ENCODE measurements at places on chromosomes 1 and 21. TPM values are rescaled to one million over a fixed set of nuclear protein-coding genes. Genes with fewer than 3 reads are reported as not detected.

- DNase-seq, result peak; percentile 54
- H3K27me3 ChIP-seq, result peaks cover 3% of the 10 kb centered on the region
- H3K36me3 ChIP-seq, result no peaks in the 10 kb centered on the region
- no peaks in the 10 kb centered on the region for H3K4me1 ChIP-seq
- no peak overlapping the region for H3K4me3 ChIP-seq
Measured at GRCh38 chr1:9278585-9279153, 14.0 kb upstream of the SPSB1 start.

DNA sequence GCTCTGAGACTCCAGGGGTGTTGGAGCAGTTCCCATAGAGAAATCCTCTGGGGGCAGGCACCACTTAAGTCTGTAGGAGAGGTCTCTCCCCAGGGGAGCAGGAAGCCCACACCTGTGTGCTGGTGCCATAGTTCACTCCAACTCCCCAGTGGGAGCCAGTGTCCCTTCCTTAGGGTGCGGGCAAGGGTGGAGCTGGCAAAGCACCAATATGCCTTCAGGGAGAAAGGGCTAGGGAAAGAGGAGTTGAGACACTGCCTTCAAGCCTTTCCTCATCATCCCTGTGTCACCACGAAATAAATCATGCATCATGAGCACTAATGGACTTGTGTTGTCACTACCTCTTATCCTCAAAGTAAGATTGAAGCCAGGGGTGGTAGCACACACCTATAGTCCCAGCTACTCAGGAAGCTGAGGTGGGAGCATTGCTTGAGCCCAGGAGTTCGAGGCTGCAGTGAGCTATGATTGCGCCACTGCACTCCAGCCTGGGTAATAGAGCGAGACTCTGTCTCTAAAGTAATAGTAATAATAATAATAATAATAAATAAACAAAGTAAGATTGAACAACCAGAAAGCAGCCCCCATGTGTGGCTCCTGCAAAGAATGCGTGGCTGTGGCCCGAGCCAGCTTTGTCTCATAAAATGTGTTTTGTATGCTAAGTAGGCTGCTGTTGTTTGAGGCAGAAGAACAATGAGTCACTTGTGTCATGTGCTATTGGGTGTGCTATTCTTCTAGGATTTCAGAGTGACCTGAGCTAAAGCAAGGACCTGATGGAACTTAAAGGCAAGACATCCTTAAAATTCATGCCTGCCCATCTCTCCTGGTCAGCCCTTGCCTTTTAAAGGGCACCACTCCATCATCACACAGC, 6.7 kb upstream of the TIE1 start:
- no peaks in the 10 kb centered on the region for H3K27me3 ChIP-seq
- H3K27ac ChIP-seq, result peak overlapping the region; percentile 73
- no peaks in the 10 kb centered on the region for H3K36me3 ChIP-seq
- H3K4me3 ChIP-seq, result no peak overlapping the region
- DNase-seq, result no peak

DNA sequence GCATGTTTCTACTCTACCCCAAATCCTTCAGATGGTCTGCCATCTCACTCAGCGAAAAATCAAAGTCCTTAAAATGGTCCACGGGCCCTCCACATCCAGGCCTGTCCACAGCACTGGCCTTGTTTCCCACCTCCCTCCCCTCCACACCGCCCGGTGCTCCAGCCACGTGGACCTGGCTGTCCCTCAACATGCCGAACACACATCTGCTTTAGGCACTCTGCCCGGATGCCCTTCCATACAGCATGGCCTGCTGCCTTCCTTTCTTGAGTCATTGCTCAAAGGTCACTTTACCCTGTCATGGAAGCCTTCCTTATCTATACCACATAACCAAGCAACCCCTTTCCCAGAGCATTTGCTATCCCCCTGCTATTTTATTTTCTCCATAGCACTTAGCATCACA, 143.0 kb downstream of the DNM3 start:
- H3K4me1 ChIP-seq, result peaks cover 8% of the 10 kb centered on the region
- H3K36me3 ChIP-seq, result no peaks in the 10 kb centered on the region
- H3K4me3 ChIP-seq, result no peak overlapping the region
- H3K27ac ChIP-seq, result no peak overlapping the region
- no peaks in the 10 kb centered on the region for H3K27me3 ChIP-seq
- DNase-seq, result peak; percentile 26

The PPFIA4 gene
- 15.4 TPM for total RNA-seq

DNA sequence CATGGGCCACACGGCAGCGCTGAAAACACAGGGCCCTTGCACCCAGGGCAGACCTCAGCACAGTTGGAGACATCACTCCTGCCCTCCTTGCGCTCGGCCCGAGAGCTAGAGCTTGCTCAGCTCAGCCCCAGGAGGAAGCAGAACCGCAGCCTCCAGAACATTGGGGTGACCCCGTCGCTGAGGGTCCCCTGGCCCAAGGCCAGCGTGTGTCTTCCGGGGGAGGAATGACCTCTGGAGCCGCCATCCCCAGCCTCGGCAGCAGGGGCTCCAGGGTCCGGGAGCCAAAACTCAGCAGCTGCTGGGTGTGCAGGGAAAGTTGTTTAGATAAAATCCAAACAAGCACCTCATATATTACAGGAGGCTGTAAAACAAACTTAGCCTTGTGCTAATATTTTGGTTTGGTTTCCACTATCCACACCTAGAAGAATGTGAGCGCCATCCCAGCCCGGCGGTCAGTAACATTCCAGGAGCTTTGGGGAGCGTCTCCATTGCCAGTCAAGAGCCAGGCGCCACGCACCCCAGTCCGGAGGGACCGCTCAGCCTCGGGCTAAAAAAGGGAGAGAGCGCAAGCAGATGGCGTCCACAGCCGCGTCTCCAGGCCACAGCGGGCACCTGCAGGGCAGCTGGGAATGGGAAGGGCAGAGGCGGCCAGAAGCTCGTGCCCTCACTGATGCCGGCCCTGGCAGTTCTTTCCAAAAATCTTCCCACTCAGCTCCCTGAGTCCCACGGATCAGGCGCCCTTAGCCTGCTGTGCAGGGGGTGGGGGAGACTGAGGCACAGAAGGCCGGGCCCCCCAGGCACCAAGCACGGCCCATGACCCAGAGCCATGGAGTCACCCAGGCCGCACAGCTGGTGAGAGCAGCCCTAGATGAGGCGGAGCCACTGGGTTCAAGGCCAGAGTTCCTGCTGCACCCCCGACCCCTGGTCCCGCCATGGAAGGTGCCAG, 52.0 kb downstream of the SLX9 start:
- peaks cover 3% of the 10 kb centered on the region for H3K4me1 ChIP-seq
- H3K4me3 ChIP-seq, result no peak overlapping the region
- H3K27me3 ChIP-seq, result no peaks in the 10 kb centered on the region
- no peaks in the 10 kb centered on the region for H3K36me3 ChIP-seq

- no peak overlapping the region for H3K4me3 ChIP-seq
- no peak overlapping the region for H3K27ac ChIP-seq
- no peaks in the 10 kb centered on the region for H3K27me3 ChIP-seq
- peaks cover 5% of the 10 kb centered on the region for H3K4me1 ChIP-seq
- H3K36me3 ChIP-seq, result no peaks in the 10 kb centered on the region
Measured at GRCh38 chr1:197692965-197693364, 82.3 kb downstream of the DENND1B start.

DNA sequence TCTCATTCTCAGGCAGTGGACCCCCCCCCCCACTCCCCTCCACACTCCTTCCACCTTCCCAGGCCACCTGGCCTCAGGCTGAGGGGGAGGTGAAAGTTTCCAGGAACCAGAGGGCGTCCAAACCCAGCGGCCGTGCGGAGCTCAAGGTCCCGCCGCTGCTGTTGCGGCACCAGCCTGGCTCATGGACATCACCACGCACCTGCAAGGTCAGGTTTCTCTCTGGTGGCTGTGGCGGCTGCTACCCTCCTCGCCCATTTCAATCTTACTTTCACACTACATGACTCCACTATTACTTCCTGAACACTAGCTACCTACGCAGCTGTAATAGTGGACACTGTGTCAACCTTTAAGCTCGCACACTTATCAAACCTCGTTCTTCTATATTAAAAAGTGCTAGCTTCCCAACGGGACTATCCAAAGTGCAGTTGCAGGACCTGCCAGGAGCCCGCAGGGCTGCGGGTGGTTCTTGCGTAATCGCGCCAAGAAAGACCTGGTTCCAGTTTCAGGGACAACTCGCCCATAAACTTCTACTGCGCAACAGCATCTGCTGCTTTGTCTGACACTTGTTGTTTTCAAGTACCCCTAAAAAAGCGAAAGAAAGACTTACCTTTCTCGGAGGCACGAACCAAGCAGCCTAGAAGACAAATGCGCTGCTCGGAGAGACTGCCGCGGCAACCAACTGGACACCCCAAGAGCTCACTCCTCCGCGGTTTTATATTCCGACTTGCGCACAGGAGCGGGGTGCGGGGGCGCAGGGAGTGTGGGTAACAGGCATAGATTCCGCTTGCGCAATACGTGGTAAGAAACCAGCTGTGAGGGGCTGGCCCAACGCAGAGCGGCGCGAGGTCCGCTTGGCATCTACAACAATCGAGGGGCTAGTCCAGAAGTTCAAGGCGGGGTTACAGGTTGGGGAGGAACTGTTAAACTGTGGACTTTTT, at the start of gene DIRAS3:
DIRAS3 (minus strand) TSS at position 687 of the 938 bp plus-strand sequence. CDS start 3,330 bp downstream, outside the sequence.
- DNase-seq, result no peak
- H3K36me3 ChIP-seq, result no peaks in the 10 kb centered on the region
- H3K4me3 ChIP-seq, result peak within 1 kb of the TSS; percentile 46
- no peak within 1 kb of the TSS for H3K27ac ChIP-seq

The CFAP126 gene
- total RNA-seq, result not detected

GRCh38 chr1:23772049-23772853, 6.0 kb upstream of the PITHD1 start:
- H3K4me3 ChIP-seq, result no peak overlapping the region
- H3K27ac ChIP-seq, result no peak overlapping the region
- DNase-seq, result peak; percentile 91
- H3K4me1 ChIP-seq, result peaks cover under 1% of the 10 kb centered on the region
- H3K27me3 ChIP-seq, result no peaks in the 10 kb centered on the region
- peaks cover 30% of the 10 kb centered on the region for H3K36me3 ChIP-seq

The ADAMTS5 gene
- total RNA-seq, result 22.7 TPM

DNA sequence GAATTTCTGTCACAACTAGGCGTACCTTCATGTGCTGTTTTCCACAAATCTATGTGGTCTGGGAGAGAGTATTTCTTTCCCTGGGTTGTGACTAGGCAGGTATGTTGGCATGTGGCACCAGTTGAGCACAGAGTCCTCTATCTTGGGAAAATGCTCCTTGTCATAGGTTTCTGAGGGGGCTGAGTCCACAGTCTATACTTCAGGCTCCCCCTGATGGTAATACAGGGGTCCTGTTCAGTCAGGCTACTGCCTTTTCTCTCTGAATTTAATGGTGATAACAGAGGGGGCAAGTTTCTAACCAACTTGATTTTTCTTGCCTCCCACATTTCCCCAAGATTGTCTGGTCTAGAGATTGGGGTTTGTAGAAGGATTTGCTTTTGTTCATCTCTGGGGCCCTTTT, 35.8 kb downstream of the VANGL1 start:
- peaks cover 3% of the 10 kb centered on the region for H3K36me3 ChIP-seq
- no peak overlapping the region for H3K27ac ChIP-seq
- DNase-seq, result no peak
- H3K27me3 ChIP-seq, result no peaks in the 10 kb centered on the region
- no peak overlapping the region for H3K4me3 ChIP-seq
- H3K4me1 ChIP-seq, result peaks cover 31% of the 10 kb centered on the region

DNA sequence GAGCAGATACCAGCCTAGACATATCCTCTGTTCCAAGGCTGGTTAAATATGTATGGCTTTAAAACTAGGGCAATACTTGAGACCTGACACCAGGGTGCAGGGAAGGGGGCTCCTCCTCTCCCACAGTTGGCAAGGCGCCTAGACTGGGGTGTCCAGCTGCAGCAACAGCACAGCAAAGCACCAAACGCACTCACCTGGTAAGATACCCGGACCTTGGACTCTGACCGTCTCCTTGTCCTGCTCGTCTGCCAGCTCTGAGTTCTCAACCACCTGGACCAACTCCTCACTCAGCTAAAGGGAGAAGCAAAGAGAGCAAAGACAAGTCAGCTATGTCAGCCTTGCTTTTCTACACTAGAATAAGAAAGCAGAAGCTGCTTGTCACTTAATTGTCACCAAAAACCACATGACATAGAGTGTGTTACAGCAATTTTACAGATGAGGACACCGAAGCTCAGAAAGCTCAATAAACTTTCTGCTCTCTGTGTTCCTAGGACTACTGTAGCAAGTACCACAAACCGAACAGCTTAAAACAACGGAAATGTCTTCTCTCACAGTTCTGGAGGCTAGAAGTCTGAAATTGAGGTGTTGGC, 4.4 kb downstream of the PACC1 start:
- peaks cover 12% of the 10 kb centered on the region for H3K4me1 ChIP-seq
- no peak overlapping the region for H3K27ac ChIP-seq
- H3K36me3 ChIP-seq, result peaks cover 65% of the 10 kb centered on the region
- no peak overlapping the region for H3K4me3 ChIP-seq

The MFSD2A gene
- 0.45 TPM for total RNA-seq

- no peak overlapping the region for H3K4me3 ChIP-seq
- H3K27ac ChIP-seq, result no peak overlapping the region
- no peak for DNase-seq
- no peaks in the 10 kb centered on the region for H3K27me3 ChIP-seq
- H3K36me3 ChIP-seq, result no peaks in the 10 kb centered on the region
- H3K4me1 ChIP-seq, result no peaks in the 10 kb centered on the region
Measured at GRCh38 chr1:38585460-38585859, 274.1 kb downstream of the RRAGC start.

DNA sequence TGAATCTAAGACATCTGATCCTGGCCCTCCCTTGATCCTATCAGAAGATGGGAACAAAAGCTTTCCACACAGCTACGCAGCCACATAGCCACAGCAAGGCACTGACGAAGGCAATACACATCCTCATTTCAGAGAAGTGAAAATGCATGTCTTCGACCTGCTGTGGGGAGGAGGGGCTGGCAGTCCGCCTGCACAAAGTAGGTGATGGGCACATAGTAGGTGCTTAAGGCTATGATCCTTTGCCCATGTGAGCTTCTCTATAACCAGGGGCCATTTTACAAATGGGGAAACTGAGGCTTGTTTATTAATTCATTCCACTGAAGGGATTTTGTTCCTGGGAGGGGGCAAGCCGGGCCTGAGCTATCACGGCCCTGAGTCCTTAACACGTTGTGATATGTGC, 94.2 kb downstream of the PAX7 start:
- no peak overlapping the region for H3K4me3 ChIP-seq
- no peaks in the 10 kb centered on the region for H3K4me1 ChIP-seq
- H3K27me3 ChIP-seq, result peaks cover 21% of the 10 kb centered on the region
- H3K27ac ChIP-seq, result no peak overlapping the region

DNA sequence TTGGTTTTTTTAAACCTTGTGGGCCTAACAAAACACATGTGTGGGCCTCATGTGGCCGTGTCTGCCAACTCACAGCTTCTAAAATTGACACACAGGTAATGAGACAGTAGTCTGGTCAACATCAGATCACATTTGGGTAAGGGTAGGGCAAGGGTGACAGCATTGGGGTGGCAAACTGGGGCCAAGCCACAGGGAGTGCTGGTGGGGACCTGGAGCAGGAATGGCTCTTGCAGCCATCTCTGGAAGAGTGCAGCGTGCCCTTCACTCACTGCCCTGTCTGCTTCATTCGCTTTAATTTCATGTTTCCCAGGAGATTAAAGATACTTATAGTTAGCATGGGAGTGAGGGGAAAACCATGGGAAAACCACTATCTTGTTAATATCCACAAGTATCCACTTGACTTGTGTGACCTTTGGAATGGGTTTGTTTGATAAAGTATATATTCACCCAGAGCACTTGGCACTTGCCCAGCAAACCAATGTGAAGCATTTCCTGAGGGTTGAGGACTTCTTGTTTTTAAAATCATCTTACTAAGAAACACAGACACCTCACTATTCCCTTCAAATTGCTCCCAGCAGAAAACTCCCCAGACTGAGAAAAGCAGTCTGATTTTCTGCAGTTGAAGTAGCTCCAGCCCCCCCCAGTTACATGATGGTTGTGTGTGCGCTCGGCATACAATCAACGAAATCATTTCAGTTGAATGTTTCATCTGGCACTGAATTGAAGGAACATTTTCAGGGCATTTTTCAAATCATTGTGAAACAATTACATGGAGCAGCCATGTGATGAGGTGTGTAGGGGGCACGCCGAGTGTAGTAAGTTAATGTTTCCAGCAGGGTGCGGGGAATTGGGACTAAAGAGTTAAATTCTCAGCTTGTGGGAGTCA, 175.7 kb downstream of the VPS13D start:
- no peak overlapping the region for H3K4me3 ChIP-seq
- peaks cover 42% of the 10 kb centered on the region for H3K4me1 ChIP-seq

The ATP13A2 gene
- 14.2 TPM for total RNA-seq

Data from heart left ventricle (tissue), 16 donors.